ENCODE measurements at places on chromosomes 13 and 19.
A peak's percentile ranks its signal among the peaks of the same experiment; 100 is the strongest.

- DNase-seq, result peak; percentile 23
Observed at GRCh38 chr19:5397804-5398692, 57.2 kb upstream of the ZNRF4 start.

GRCh38 chr13:98427331-98427995 is 149.4 kb downstream of the STK24 start:
- DNase-seq, result no peak

DNA sequence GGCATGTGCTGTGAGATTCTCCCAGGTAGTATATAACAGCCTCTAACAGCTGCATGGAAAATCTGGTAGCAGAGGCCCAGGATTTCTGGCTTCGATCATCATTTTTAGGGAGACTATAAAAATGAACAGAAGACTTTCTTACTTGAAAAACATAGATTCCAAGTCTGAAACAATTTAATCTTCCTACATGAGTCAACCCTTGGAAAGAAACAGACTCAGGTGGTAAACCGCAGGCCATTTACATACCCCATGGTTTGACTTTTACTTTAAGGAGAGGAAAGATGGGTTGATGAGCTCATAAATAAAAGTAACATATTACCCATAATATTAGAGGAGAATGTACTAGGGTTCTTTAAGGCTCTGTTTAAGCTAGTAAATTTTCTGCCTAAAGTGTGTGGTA is 121.6 kb downstream of the CYSLTR2 start:
- DNase-seq, result no peak

DNA sequence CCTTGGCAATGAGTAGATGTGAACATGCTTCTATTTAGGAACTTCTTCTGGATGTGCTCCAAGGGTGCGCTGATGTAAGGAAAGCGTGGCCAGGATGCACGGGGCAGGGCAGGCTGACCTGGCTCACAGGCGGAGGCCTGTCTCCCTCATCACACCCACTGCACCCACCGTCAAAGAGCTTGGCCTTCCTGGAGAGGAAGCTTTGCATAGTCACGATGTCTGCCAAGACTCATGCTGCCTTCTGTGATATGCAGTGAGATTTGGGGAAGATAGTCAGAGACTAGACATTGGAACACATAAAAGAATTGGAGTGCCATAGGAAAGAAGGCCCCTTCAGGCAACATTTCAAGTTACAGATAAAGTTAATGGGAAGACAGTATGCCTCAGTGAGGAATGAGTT is 82.0 kb downstream of the MYO16 start:
- no peak for DNase-seq

- peak; percentile 56 for DNase-seq
Observed at GRCh38 chr13:41458187-41458760, 924 bp downstream of the RGCC start.

GRCh38 chr13:88104576-88104975 is 433.4 kb downstream of the SLITRK5 start:
- no peak for DNase-seq

GRCh38 chr13:43389573-43389972 is 366.2 kb downstream of the DNAJC15 start:
- no peak for DNase-seq

- DNase-seq, result no peak
Observed at GRCh38 chr19:3269916-3270671, 45.6 kb downstream of the CELF5 start.

- DNase-seq, result no peak
Observed at GRCh38 chr19:23557381-23557780, 129.6 kb downstream of the ZNF675 start.

- DNase-seq, result peak; percentile 87
Observed at GRCh38 chr13:42969565-42970172, 22.4 kb downstream of the EPSTI1 start.

DNA sequence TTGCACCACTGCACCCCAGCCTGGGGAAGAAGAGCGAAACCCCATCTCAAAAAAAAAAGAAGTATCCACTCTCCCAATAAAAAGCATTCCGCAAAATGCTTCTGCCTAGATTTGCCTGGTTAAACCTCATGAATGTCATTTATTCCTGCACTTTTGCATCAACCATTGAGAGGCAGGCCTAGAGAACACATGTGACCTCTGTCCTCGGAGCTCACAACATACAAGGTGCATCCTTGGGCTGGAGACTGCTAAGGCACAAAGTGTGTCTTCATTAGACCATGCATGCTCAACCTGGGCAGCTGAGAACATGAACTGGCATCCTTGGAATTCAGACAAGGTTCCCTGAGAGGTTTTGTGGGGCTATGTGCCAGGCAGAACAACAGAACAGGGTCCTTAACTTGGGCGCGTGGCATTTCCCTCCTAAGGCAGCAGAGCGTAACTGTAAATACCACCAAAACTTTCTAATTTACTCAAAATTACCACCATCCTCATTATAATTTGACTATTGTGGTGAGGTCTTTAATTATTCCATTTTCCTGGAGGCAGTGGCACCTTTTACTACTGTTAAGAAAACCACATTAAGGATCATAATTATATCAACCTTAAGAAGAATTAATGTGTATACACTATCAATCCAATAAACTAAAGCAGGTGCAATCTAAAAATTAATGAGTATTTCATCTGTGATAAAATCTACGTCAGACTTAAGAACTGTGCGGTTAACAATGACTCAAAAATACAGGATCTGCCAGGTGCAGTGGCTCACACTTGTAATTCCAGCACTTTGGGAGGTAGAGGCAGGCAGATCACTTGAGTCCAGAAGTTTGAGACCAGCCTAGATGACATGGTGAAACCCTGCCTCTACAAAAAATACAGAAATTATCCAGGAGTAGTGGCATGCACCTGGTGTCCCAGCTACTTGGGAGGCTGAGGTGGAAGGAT is 13.8 kb downstream of the RCBTB1 start:
- no peak for DNase-seq

DNA sequence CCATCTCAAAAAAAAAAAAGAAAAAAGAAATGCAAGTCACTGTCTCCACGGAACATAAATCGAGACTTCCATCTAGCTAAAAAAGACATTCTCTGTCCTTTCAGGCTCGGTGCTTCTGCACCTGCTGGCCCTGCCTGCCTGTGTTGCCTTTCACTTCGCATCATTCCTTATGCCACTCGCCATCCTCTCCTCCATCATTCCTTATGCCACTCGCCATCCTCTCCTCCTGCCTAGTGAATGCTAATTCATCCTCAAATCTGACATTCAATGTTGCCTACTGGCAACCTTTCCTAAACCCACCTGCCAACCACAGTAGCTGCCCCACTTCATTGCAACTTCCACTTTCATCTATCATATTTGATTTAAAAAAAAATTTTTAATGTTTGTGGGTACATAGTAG is 36.7 kb downstream of the KCTD12 start:
- no peak for DNase-seq

DNA sequence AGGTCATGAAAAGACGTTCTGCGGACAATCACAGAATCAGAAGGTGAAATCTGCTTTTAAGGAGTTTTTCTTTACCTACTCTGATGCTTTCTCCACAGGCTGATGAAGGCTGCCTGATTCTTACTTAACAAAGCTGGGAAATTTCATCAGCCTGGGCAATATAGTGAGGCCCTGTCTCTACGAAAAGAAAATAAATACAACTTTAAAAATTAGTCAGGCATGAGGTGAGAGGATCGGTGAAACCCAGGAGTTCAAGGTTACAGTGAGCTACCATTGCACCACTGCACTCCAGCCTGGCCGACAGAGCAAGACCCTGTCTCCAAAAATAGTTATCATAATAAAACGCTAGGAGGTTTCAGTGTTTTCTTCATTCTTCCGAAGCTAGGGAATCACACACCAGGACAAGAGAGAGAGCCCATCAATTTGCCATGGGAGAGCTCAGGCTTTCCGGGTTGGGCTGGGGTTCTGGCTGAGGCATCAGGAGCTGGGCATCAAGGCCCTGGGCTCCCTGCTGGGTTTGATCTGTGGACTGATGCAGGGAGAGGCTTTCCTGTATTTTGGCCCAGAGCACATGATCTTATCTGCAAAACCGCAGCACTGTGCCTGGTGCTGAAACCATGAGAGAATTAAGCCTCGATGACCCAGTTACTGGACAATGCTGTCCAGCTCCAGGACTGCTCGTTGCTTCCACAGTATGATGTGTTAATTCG is 25.1 kb upstream of the CEBPG start:
- no peak for DNase-seq

GRCh38 chr19:13881251-13881691 is 4.3 kb downstream of the NANOS3 start:
- DNase-seq, result peak; percentile 82

DNA sequence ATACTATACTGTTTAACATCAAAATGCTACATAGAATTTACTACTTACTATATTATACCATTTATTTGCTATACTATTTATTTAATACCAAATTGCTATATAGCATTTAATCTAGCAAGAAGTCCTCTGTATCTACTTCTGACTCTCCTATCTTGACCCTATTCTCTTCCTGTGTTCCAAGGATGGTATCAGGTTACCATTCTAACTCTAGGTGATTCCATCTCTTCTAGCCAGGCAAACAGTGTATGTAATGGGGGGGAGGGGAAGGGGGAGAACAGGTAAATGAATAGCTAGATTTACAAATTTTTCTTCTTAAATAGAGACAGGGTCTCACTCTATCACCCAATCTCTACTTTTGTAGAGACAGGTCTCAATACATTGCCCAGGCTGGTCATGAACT is 200.3 kb downstream of the DIAPH3 start:
- DNase-seq, result no peak

GRCh38 chr19:45117671-45118070 is 24.7 kb downstream of the PPP1R37 start:
- DNase-seq, result no peak

DNA sequence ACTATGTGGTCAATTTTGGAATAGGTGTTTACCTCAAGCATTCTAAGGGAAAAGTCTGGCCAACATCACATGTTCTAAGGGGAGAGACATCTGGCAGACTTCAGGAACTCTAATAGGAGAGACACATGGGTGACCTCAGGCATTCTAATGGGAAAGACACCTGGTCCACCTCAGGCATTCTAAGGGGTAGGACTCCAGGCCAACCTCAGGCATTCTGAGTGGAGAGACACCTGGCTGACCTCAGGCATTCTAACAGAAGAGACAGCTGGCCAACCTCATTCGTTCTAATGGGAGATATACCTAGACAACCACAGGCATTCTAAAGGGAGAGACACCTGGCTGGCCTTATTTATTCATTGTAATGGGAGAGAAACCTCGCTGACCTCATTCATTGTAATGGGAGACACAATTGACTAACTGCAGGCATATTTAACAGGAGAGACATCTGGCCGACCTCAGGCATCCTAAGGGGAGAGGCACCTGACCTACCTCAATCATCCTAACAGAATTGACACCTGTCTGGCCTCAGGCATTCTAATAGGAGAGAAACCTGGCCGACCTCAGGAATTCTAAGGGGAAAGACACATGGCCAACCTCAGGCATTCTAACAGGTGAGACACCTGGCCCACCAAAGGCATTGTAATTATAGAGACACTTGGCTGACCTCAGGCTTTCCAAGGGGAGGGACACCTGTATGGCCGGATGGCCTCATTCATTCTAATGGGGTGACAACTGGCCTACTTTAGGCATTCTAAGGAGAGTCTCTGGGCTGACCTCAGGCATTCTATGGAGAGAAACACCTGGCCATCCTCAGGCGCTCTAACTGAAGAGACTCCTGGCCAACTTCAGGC is 1346.8 kb downstream of the UQCRFS1 start:
- no peak for DNase-seq

DNA sequence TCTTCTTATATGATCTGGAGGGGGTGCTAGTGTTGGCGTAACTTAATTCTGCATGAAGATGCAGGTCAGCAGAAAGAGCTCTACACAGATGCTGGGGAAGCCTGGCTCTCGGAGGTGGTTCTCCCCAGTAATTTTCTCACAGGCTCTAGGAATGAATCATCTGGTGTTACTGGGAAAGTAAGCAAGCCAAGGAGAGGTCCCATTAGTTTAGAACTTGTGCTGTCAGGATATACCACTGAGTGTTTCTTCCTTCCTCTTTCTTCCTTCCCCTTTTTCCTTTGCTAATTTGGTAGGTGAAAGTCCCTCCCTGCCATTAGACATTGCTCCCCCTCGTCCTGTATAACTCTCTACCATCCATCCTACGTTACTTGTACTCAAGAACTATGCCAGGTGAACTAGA is 68.3 kb downstream of the ATP8A2 start:
- no peak for DNase-seq

GRCh38 chr13:93752541-93752940 is 525.9 kb downstream of the GPC6 start:
- no peak for DNase-seq

GRCh38 chr13:32426191-32426989 is 1.5 kb downstream of the N4BP2L1 start:
- DNase-seq, result peak; percentile 28

- DNase-seq, result no peak
Observed at GRCh38 chr13:47545201-47546024, 455.7 kb downstream of the SUCLA2 start.

- DNase-seq, result no peak
Observed at GRCh38 chr13:66574606-66575005, 655.5 kb downstream of the PCDH9 start.

- no peak for DNase-seq
Observed at GRCh38 chr19:17424743-17425365, 5.0 kb downstream of the MVB12A start.

DNA sequence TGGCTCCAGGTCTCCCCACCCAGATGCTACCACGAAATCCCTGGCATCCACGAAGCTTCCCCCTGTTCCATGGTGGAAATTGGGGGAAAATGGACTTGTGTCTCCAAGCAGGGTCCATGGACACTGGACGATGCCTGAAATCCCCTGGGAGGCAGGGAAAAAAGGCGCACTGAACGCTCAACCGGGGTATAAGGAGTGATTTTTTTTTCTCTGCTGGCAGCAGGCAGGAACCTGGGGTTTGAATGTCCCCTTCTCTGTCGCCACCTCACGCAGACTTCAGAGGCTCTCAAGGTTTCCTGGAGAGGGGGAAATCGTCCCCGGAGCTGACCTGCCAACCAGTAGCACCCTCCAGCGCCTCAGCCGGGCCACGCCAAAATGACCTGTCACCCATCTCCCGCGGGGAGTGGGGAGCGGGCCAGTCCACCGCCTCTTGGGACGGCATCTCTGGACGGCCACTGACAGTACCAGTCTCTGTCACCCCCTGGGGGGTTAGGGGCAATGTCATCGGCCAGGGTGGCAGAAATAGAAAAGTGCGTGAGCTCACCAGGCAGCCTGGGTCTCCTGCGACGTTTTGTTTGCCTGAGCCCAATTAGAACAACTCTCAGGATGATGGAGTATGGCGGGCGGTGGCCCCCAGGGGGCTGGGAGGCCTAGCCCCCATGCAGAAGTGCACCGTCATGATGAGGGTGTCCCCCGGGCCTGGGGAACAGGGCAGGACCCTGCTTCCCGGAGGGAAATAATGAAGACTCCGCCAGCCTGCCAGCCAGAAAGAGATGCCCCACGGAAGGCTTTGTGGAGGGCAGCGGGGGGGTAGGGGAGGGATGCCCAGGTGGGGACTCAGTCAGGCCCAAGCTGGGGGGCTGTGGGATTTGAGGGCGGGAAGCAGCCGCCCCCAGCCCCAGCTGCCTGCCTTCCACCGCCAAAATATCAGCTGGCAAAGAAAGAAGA is 2.6 kb downstream of the PTPRS start:
- DNase-seq, result peak; percentile 52

- no peak for DNase-seq
Observed at GRCh38 chr13:113837560-113838355, 26.1 kb downstream of the GAS6 start.

Measured in kidney (tissue), 22 donors.